ENCODE measurements at places on chromosomes 7 and 10.
A peak's percentile ranks its signal among the peaks of the same experiment; 100 is the strongest.

GRCh38 chr10:3397846-3398245, 225.3 kb upstream of the PITRM1 start:
- no peak for DNase-seq

DNA sequence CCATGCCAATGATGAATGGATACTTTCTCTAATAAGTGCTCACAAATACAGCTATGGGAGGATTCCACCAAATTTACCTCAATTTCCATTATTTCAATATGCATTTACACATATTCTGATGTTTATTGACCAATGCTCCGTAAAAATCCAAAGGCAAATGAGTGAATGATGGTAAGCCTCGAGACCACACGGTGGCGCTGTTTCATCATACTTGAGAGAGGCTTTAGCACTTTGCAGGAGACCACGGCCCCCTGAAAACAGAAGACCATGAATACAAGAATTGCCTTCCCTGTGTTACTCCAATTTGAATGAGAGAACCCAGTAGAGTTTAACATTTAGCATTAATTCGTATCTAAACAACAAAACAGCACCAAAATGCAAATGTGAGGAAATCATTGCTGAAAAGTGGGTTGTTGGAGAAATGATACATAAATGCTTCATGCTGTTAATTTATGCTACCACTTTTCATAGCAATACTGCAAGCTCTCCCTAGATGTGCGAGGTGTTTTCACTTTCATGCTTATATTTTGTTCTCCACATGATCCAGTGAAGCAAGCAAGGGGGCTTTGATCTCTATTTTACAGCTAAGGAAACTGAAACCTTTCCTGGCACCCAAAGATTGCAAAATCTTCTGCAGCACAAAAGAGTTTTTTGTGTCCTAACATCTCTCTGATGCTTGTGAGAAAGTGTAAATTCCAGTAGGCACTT, 35.4 kb downstream of the TRIL start:
- DNase-seq, result peak; percentile 6

GRCh38 chr7:130971297-130971696, 237.3 kb upstream of the KLF14 start:
- no peak for DNase-seq

DNA sequence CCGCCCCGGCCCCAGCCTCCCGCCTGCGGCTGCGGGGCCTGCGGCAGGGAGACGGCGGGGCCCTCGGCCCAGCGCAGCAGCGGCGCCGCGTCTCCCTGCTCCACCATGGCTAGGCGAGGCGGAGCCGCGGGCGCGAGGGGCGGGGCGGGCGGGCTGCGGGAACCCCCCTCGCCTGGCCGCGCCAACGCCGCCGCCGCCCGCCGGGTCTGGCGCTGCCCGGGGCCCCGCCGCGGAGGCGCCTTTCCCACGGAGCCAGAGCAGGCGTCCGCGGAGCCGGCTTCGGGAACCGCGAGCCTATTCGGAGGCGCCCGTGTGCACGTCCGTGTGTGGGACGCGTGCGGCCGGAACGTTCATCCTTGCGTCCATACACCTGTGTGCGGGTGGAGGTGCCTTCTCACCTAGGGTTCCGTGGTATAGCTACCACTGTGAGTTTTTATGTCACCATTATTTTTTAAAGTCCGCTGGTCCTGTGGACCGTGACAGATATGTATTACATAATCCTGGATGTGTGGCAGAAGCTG, at the start of gene DENND11:
TSS of gene DENND11 (minus strand) at position 120 of the 521 bp plus-strand sequence. CDS start at position 107, 13 bp downstream.
- no peak for DNase-seq

- no peak for DNase-seq
Observed at GRCh38 chr7:3949242-3949640, 648.2 kb downstream of the SDK1 start.

GRCh38 chr10:530717-531116, 158.8 kb downstream of the DIP2C start:
- no peak for DNase-seq

DNA sequence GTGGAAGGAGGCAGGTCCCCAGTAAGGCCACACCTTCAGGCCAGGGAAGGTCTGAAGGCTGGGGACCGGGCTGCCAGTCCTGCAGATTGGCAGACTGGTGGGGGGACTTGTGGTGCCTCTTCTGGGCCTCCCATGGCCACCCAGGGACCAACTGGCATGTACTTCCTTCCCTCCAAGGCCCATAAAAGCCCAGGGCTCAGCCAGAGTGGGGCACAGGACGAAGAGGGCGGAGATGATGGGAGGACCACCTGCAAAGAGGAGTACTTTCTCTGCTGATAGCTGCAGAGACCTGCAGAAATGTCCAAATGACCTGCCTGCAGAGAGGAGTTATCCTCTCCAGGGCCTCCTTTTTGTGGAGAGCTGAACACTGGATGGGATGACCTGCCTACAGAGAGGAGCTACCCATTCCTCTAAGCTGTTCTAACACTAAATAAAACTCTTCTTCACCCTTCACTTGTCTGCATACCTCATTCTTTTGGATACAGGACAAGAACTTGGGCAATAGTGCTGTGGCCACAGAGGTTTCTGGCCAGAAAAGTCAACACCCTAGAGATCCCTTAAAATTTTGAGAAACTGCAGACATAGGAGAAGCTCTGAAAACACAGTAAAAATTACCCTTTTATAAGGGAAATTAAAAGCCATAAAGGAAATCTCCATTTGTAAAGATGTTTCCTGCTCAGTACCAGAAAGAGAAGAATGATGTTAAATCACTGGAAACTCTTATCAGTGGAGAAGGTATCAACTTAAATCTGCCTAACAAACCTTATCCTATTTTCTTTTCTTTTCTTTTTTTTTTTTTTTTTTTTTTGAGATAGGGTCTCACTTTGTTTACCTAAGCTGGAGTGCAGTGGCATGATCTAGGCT, 20.7 kb upstream of the PRF1 start:
- DNase-seq, result no peak

GRCh38 chr10:70513848-70514309, 35.3 kb downstream of the PALD1 start:
- no peak for DNase-seq

DNA sequence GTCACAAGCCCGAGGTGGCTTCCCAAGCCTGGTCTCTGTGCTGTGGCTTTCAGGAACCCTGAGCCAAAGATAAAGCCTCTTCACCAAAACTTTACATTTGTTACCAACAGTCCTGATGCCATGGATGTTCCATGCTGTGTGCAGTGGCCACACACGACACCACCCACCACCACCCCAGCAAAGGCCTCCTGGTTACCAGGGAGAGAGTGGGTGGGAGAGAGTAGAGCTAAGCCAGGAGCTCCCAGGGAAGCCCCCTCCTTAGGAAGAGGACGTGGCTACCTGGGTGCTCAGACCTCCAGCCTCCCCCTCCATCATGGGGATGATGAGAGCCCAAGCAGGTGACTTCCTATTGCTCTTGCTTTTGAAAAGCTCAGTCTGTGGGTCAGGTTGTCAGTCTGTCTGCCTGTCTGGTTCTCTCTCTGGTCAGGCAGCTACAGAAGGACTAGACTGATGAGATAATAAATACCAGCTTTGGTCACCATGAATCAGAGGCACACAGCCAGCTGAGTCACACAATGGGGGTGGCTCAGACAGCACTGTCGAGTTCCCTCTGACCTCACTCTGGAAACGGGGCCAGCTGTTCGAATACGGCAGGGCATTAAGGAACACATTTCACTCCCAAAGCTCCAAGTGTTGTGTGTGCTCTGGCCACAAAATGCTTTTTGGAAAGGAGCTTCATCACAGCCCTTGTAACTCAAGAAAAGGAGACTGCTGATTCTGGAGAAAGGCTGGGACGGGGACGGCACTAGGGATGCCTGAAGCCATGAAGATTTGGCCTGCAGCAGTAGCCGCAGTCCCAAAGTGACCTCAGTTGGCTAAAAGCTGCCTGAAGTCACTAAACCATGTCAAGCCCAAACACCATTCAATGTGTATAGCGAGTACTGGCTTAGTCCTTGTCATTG, 166.0 kb downstream of the FANK1 start:
- DNase-seq, result peak; percentile 20

DNA sequence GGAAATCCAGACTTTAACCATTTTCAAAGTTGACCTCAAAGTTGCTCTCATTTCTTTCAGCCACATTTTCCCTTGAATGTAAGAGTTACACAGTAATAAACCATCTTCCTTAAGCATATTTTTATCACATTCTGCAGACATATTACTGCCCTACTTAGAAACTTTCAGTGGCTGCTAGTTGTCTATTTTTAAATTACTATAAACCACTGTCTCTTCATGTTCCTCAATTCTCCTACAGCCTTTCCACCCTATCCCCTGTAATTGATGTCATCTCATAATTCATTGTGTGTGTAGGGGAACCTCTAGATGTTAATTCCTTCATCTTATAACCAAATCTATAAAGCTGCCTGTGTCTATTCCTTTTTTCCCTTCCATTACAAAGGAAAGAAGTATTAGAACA, 78.1 kb upstream of the STRIP2 start:
- no peak for DNase-seq

DNA sequence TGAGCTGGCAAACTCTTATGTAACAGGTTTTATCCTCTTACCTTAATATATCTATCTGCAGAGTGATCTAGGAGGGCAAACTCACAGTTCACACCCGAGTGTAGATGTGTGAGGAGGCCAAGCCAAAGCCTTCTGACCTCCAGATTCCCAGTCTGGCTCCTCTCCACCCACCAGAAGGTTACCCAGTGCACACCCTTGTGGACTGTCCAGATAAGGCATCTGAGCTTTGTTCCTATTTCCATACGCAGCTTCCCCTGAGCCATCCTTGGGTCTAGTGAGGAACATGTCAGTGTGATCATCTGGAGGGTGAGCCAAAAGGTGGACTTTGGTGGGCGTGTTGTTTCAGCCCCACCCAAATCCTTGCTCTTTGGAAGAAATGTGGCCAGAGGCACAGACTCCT, 203.0 kb upstream of the MEOX2 start:
- DNase-seq, result peak; percentile 21

DNA sequence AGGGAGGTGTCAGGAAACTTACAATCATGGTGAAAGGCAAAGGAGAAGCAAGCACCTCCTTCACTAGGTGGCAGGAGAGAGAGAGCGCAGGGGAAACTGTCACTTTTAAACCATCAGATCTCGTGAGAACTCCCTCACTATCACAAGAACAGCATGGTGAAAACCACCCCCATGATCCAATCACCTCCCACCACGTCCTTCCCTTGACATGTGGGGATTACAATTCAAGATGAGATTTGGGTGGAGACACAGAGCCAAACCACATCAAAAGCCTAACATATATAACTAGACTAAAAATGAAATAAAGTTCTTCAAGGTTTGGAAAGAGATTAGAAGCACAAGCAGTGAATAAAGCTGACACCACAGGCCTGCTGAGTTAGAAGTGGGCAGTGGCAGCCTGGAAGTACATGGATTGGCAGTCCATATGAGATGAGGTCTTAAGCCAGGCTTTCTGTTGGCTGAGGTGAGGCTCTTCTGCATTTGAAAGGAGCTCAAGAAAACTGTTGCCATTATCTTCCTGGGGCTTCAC, 96.4 kb upstream of the MDFIC start:
- DNase-seq, result no peak

GRCh38 chr7:32048970-32049491, 21.2 kb downstream of the PDE1C start:
- no peak for DNase-seq

GRCh38 chr10:109993551-109994330, 14.0 kb upstream of the ADD3 start:
- no peak for DNase-seq

DNA sequence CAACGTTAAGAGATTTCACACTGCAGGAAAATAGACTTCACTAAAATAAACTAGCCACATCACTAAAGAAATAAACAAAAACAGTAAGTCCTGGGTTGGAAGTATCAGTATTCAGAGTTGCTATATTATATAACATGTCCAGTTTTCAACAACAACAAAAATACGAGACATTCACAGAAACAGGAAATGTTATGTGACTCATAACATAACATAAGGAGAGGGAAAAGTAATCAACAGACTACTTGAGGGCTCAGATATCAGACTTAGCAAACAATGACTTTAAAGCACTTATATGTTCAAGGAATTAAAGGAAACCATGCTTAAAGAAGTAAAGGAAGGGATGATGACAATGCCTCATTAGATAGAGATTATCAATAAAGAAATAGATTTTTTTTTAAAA, 73.5 kb upstream of the MKLN1 start:
- DNase-seq, result no peak

- no peak for DNase-seq
Observed at GRCh38 chr7:17444673-17445072, 146.2 kb downstream of the AHR start.

DNA sequence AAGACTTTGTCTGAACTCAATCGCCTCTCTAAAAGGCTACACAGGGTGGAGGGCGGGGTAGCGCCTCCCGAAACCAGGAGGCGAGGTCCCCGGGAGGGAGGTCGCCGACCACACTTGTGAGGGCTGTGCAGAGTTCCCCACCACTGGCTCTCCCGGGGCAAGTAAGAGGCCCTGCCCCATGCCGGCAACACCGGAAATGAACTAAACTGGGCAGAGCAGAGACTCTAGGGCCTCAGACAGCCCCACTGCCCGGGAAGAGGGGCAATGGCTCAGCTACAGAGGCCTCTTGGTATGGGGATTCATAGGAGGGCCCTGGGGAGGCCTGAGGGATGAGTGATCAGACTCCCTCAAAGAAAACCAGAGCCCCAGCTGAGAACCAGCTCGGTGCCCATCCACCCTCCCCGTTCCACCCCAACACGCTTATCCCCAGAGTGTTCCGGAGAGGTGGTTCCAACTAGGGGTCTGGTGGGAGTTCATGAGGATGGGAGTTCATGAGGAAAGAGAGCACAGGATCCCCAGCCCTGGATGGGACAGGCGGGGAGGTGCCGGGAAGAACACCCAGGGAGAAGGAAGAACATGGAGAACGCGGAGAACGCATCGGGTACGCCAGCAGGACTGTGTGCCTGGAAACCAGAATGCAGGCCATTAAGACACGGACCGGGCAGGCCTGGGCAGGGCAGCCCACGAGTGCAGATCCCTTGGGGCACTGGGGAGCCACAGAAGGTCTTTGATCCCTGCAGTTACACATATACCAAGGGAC, 89.4 kb upstream of the MYL10 start:
- DNase-seq, result no peak

DNA sequence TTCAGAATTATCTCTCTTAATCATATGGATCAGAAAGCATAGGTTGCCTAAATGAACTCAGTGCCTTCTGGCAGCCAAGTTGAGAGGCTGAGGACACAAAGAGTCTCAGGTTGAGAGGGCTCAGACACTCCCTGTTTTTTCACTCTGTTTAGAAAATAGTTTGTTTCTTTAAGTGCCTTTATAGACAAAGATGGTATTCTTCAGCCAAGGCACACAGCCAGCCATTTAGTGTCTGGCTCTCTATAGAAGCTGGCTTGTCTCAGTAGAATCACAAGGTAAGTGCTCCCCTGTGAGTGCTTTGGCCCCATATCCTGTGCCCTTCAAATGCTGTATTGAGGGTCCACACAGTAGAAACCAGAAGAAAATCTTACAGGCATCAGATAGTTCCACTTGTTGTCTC, 3.6 kb downstream of the GPR158 start:
- DNase-seq, result no peak

- DNase-seq, result no peak
Observed at GRCh38 chr7:127632276-127632910, 14.5 kb upstream of the PAX4 start.

DNA sequence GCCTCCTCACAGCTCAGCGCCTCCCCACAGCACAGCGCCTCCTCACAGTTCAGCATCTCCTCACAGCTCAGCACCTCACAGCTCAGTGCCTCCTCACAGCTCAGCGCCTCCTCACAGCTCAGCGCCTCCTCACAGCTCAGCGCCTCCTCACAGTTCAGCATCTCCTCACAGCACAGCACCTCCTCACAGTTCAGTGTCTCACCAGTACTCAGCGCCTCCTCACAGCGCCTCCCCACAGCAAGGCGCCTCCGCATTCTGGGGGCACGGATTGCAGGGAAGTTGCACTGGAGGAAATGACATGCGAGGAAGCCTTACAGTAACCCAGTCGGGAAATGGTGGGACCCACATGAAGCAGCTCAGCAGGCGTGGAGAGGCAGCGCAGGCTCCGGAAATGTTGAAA, 271.6 kb downstream of the WDR37 start:
- no peak for DNase-seq

All from SW 1271 (cell line).